Stimulated activated CD8-positive, alpha-beta memory T cell treated with anti-CD3 and anti-CD28 coated beads, Interleukin-2, amount 100 ng/mL, for 1 hour (primary cell): ENCODE measurements at places on chromosomes 6 and 20.

- no peak for DNase-seq
These were observed 123.3 kb downstream of the INSM1 start for GRCh38 chr20:20491110-20491783.

GRCh38 chr6:131967948-131968347, 16.8 kb upstream of the CCN2 start:
- DNase-seq, result no peak

DNA sequence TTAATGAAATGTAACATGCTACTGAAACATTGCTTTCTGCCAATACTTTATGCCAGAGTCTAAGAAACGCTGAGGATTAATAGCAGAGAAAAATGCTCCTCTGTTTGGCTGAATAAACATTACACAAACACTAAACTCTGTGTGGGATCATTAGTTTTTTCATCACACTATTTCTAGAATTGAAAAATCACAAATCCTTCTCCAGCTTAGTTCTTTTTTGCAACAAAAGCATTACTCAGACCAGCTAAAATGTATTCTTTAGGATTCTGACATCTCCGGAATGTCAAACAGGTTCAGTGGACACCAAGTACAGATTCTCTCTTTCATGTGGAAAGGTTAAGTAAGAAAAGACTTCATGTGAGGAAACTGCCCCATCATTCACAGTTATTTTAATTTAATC, 226.9 kb downstream of the SIM1 start:
- no peak for DNase-seq

GRCh38 chr6:149454346-149454848, 30.4 kb downstream of the ZC3H12D start:
- DNase-seq, result no peak

- DNase-seq, result no peak
These were observed 10.8 kb downstream of the SLC4A11 start for GRCh38 chr20:3227936-3228749.

DNA sequence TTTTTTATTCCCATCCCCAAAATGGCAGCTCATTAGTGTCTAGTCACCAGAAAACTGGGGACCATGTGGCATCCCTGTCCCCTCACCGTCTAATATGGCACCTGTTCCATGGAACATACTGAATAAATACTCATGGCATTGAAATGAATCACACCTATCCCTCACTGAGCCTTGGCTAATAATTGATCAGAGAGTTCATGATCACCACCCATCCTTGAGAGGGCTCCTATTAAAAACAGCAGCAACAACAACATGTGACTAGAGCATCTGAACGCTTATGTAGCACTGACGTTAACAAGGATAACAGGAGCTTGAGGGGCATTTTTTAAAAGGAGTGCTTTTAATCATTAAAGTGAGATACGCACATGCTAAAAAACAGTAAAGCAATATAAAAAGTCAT, 1111.6 kb upstream of the FLRT3 start:
- DNase-seq, result no peak

DNA sequence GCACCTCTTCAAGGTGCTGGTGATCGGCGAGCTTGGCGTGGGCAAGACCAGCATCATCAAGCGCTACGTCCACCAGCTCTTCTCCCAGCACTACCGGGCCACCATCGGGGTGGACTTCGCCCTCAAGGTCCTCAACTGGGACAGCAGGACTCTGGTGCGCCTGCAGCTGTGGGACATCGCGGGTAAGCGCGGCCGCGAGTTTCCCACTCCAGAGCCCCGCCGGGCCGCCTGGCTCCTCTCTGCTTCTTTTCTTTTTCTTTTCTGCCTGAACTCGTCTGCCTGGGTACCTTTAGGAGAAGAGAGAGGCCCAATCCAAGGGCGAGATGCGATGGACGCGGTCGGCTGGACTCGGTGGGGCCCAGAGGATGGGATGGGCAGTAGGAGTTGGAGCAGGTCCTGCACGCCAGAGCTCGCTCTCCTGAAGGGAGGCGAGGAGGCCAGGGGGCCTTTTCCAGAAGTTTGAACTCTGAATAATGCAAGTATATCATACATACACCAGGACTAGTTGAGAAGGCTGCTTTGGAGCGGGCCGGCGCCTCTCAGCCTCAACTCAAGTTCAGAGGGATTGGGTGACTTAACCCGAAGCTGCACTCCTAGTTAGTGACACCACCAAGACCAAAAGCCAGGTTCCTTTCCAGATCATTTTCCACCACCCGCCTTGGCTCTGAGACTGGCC, 445 bp downstream of the RAB32 start:
- DNase-seq, result no peak

GRCh38 chr6:153436351-153436750, 305.3 kb upstream of the RGS17 start:
- DNase-seq, result no peak

DNA sequence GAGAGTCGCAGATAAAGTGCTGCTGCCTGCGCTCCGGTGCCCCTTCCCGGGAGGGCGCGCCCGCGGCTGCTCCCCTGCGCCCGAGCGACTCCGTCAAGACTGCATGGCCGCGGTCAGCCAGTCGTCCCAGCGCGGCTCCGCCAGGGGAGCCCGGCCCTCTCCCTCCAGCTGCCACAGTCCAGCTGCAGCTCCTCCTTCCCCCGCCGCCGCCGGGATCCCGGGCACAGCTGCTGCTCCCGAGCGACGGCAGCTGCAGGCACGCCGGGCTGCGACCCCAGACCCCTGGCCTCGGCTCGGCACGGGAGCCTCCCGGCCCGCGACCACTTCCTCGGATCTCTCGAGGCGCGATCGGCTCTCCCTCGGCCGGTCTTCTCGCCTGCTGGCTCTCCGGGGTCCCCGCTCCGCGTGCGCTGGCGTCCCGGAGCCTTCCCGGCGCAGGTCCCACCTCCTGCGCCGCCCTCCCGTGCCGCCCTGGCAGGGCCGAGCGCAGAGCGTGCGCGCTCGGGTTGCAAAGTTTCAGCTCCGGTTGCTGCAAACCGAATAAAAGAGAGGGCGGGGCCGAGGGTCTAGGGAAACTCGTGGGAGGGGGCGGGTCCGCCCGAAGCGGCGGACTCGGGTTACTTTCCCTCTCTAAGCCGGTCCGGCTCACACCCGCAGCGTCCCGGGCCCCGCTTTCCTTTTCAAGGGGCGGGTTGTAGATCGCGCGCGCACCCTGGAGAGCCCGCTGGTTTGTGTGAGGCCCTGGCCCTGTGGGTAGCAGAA, at the start of gene CNKSR3:
CNKSR3 (minus strand) TSS at position 542 of the 762 bp plus-strand sequence. CDS start 571 bp downstream, outside the sequence.
- no peak for DNase-seq

DNA sequence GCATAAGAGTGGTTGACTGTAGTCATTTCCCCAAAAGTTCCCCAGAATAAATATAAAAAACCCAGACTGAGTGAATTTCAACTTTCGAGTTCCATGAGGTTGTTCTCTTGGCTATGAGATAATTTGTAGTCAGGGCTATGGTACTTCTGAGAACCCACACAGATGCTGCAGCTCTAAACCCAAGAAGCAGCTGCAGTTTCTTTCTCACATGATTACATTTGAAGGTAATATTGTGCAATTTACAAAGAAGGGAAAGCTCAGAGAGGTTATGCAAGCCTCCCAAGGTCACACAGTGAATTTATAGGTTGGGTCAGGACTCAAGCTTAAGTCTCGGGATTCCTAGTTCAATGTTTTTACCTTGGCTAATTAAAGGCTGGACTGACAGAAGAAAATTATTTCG, 29.7 kb upstream of the CD93 start:
- DNase-seq, result no peak

GRCh38 chr6:35626401-35626800, 62.3 kb downstream of the FKBP5 start:
- no peak for DNase-seq

DNA sequence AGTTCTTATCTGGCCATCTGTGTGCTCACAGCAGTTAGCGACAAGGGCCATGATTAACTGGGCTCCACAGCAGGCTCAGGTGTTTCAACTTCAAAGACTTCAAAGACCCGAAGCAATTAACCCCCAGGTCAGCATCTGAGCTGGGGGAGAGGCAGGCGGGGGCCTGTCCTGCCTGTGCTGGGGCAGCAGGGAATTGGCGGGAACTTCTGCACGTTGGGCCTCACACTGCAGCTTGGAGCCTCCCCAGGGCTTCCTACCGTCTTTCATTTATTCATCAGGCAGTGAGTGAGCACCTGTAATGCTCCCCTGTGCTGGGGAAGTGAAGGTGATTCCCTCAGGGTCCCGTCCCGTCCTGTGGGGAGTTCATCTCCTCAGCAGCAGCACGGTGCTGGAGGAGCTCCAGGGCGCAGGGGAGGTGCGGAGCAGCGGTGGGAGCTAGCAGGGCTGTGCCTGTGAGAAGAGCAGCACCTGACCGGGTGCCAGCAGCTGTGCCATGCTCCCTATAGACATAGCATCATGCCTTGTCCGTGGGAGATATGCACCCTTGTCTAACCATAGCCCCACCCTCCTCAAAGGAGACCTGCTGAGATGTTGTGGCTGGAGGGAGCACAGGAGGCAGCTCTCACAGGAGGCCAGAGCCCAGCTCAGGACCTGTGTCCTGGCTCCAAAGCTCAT, 51.8 kb upstream of the FRMD1 start:
- DNase-seq, result no peak

DNA sequence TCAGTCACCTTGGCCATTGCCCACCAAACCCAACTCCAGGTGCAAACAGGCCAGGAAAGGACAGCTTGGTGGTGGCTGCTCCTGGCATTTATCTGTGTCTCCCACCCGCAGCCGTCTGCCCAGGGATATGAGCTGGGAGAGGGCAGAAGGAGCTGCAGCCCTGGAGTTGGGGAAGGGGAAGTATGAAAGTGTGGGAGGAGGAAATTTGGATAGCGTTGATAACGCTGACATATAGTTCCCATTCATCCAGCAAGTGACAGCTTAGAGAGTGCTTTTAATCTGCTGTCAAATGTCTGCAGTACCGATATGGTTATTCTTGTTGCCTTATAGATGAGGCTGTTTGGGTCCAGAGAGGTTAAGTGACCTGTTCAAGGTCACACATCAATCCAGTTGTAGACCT, 741 bp downstream of the KCNK16 start:
- no peak for DNase-seq

- no peak for DNase-seq
These were observed 77.9 kb upstream of the CDH4 start for GRCh38 chr20:61173961-61174725.

GRCh38 chr6:111499269-111499793, 16.3 kb upstream of the REV3L start:
- no peak for DNase-seq

DNA sequence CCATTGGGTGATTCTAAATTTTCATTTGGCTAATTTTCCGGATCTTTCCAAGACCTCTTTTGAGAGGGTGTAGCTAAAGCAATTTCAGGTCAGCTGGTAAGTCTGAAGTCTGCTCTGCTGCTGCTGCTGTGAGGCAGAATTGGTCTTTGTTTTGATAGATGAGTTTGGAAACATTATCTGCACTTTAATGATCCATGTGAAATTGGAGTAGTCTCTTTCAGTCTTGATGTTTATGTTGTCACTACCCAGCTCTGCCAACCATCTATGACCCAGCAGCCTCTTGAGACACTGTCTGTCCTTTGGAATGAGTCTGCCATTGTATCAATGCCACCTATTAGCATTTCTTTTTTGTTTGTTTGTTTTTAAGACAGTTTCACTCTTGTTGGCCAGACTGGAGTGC, 44.1 kb downstream of the TXNDC5 start:
- no peak for DNase-seq

DNA sequence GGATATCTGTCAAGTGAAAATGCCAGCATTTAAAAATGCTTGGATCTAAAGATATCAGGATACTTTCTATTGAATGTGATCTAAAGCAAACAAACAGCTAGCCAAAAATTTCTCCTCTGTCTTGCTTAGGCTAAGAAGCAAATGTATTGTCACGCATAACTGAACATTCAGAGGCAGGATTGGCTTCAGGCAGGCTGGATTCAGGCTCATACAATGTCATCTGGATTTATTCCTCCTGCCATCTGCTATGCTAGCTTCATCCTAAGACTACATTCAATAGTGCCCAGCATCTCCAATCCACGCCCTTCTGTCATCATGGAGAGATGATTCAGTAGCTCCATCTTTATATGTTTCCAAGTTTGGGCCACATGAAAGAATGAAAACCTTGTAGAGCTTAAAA, 27.1 kb downstream of the PFDN4 start:
- DNase-seq, result no peak

DNA sequence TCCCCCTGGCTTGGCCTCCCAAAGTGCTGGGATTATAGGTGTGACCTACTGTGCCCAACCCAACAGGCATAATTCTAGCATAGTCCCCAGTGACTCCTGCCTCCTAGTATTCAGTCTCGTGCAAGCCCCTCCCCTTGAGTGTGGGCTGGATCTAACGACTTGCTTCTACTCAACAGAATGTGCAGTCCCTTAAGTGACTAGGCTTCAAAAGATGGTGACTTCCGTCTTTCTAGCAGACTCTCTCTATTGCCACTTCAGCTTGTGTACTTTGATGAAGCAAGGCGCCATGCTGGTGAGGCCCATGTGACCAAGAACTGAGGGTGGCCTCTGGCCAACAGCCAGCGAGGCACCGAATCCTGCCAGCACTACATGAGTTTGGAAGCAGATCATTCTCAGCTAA, 109.6 kb upstream of the TRAF3IP2 start:
- DNase-seq, result no peak

DNA sequence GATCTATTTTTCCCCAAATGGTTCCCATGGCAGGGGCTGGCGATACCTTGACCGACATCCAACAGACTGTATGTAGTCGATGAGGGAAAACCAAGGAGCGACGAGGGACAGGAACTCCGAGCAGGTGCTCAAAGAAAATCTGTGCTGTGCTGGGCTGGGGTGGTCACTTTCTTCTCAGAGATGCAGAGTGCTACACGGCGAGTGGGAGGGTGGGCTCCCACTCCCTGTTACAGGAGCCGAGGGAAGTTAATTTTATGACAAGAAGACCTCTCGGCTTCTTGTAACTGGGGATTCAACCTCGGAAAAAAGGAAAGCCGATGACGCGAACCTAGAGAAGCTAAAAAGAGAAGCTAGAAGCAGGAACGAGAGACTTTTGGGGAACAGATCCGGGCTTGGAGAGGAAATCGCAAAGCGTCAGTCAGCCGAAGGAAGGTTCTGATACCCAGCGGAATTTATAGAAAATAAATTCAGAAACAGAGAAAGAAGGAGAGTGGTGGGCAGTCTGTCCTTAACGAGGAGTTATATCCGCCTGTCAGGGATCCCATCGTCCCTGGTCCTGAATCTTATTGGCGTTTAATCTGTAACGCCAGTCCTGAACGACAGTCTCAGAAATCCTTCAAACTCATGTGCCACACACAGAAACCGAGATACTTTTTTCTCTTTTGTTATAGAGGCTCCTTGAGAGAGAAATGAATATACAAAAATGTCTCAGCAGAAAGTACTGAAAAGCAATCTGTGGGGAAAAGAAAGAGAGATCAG, 84.6 kb upstream of the ZNF322 start:
- DNase-seq, result no peak

DNA sequence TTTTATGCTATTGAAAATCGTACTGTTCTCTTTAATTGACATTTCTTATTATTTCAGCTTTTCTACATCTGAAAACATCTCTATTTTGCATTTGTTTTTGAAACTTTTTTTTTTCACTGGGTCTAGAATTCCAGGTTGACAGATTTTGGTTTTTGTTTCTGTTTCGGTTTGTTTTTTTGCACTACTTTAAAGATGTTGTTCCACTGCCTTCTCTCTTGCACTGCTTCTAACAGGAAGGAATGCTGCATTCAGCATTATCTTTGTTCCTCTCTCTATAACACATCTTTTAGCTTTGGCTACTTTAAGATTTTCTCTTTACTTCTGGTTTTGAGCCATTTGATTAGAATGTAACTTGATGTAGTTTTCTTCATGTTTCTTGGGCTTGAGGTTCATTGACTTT, 20.1 kb upstream of the SLC17A1 start:
- DNase-seq, result no peak
